Activated CD4-positive, alpha-beta T cell treated with anti-CD3 and anti-CD28 coated beads for 36 hours (primary cell): ENCODE measurements at places on chromosomes 5 and 9. TPM values are rescaled to one million over a fixed set of nuclear protein-coding genes. Genes with fewer than 3 reads are reported as not detected.

- no peaks in the 10 kb centered on the region for H3K36me3 ChIP-seq
- peak; percentile 7 for DNase-seq
- H3K27ac ChIP-seq: no peak overlapping the region
- no peak overlapping the region for H3K4me3 ChIP-seq
- H3K4me1 ChIP-seq: no peaks in the 10 kb centered on the region
- no peaks in the 10 kb centered on the region for H3K27me3 ChIP-seq
Measured at GRCh38 chr5:167861129-167861927, 430.1 kb upstream of the WWC1 start.

ALDH1A1 gene
- not detected for total RNA-seq

DNA sequence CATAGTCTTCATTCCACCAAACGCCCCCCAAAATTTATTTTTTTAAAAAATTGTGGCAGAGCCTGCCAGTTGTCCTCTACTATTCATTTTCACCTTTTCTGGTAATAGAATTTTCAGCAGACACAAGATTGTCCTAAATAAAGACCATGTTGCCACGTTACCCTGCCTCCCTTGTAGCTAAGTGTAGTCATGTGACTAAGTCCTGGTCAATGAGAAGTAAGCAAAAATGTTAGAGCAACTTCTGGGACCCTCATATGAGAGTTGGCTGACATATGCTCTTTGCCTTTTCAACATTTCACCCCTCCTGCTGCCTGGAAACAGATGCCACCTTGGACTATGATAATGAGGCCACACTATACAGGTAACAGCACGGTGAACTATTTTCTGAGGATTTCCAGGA lies 203.1 kb downstream of the PIK3R1 start:
- no peak overlapping the region for H3K27ac ChIP-seq
- peaks cover 27% of the 10 kb centered on the region for H3K4me1 ChIP-seq
- DNase-seq: no peak
- H3K4me3 ChIP-seq: no peak overlapping the region

TAF11L13 gene
- not detected for total RNA-seq
